ENCODE measurements at places on chromosomes 16 and 17. TPM values are rescaled to one million over a fixed set of nuclear protein-coding genes. Genes with fewer than 3 reads are reported as not detected.

KRT33B gene
- total RNA-seq = 0.24 TPM

DNA sequence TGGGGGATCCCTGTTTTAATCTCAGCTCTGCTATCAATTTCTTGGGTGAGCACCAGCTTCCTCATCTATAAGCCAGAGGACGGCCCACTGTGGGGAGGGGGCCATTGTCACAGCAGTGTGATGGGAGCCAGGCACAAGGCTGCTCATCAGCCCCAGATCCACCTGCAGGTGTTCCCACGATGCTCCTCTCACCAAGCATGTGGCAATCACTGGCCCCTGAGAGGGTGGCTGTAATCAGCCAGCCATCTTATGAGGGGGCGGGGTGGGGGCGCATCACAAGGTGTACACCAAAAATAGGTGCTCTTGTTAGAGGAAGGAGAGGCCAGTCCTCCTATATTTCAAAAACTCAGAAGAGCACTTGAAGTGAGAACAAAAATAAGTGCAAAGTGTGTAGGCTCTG, 31.2 kb downstream of the HNF1B start:
- DNase-seq = no peak

DNA sequence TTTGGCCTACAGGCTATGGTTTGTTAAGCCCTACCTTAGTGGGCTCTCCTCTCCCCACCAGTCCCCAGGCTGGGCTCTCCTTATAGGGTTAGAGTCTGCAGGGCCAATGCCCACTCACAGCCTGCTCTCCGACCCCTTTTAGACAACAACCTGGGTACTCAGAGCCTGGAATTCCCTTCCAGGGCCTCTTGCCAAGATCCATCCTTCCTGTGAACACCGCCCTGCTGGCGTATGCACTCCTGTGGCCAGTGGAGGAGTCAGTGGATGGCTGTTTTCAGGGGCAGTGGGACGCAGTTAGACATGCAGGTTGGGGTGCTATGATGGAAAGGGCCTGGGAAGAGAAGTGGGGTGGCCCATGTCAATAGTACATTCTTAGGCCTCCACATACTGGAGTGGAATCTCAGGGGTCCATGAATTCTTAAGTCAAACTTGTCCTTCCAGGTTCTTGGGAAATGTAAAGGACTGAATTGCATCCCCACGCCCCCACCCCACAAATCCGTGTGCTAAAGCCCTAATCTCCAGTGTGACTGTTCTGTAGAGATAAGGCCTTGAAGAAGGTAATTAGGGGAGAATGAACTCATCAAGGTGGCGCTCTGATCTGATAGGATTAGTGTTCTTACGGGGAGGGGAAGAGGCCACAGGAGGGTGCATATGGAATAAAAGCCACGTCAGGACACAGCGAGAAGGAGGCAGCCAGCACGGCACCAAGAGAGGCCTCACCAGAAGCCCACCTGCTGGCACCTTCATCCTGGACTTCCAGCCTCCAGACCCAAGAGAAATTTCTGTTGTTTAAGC, 81.6 kb upstream of the CACNG5 start:
- DNase-seq = no peak

GRCh38 chr16:20897922-20898321, 2.2 kb downstream of the DCUN1D3 start:
- DNase-seq = no peak

DNA sequence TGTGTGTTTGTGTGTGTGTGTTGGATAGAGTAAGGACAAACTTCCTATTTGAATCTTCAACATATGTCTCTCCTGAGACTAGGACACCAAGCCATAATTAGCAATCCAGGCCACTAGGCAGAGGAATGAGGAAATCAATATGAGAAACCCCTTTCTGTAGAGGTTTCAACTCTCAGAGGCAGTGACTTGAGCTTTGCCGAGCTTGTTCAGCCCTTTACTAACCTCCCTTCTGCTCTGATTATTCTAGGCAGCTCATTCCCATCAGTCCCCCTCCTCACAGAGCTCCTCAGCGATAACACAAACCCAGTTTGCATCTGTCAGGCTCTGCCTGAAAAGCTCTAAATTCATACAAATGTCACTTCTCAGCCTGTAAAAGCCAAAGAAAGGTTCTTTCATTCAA, 1030.3 kb downstream of the CDH8 start:
- no peak for DNase-seq

GRCh38 chr16:18979936-18980335, 3.8 kb upstream of the TMC7 start:
- DNase-seq = no peak

SRL gene
- total RNA-seq = not detected

DNA sequence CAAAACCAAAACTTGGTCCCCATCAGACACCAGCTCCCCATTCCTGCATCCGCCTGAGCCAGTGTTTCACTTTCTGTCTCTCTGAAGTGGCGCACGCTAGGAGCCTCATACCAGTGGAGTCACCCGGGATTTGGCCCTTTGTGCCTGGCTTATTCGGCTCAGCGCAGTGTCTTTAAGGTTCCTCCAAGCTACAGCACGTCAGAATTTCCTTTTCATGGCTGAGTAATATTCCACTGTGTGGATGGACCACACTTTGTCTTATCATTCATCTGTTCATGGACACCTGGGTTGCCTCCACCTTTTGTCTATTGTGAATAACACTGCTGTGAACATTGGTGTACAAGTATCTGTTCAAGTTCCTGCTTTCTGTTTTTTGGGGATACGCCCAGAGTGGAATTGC, 45.2 kb upstream of the CHMP6 start:
- no peak for DNase-seq

GRCh38 chr16:80163339-80163738, 377.5 kb upstream of the DYNLRB2 start:
- no peak for DNase-seq

TMEM235 gene
- total RNA-seq = not detected

- DNase-seq = no peak
These were observed 7.6 kb downstream of the MRM1 start for GRCh38 chr17:36608794-36609497.

KRTAP4-1 gene
- not detected for total RNA-seq
